ENCODE measurements at places on chromosomes 11 and 22.

- DNase-seq, result no peak
Observed at GRCh38 chr22:25852223-25852622, 110.2 kb downstream of the MYO18B start.

DNA sequence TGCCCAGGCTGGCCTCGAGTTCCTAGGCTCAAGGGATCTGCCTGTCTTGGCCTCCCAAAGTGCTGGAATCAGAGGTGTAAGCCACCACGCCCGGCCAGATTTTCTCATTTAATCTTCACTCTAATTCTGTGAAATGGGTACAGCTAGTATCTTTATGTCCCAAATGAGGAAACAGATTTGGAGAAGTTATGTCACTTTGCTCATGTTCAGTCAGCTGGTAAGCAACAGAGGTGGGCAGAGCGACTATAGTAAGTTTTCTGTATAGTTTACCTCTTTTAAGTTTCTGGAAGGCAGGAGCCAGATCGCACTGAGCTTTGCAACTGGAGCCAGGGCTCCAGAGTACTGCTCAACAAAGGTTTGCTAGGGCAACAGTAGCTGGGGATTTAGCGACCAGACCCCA is 33.2 kb downstream of the RCOR2 start:
- DNase-seq, result no peak

DNA sequence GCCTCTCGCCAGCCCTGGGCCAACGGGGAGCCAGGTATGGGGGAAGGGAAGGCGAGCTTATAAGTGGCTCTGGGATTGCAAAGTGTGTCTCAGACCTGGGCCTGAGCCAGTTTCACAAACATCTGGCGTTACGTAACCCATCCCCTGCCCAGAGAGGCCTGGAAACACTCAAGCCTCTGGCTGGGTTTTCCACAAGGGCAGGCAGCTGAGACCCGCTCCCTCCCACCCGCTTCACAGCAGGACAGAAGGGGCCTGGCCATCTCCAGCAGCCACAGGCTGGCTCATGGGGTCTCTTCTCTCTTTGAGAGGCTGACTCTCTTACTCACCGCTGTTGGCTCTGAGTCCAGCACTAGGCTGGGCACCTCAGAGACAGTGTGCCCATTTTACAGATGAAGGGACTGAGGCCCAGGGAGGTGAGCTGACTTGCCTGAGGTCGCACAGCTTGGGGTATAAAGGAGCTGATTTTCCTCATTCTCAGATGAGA is 44.5 kb downstream of the TRIOBP start:
- no peak for DNase-seq

- no peak for DNase-seq
Observed at GRCh38 chr22:33923033-33923432, 2.8 kb upstream of the LARGE1 start.

GRCh38 chr11:70740488-70740851 is 342.1 kb downstream of the CTTN start:
- DNase-seq, result no peak

DNA sequence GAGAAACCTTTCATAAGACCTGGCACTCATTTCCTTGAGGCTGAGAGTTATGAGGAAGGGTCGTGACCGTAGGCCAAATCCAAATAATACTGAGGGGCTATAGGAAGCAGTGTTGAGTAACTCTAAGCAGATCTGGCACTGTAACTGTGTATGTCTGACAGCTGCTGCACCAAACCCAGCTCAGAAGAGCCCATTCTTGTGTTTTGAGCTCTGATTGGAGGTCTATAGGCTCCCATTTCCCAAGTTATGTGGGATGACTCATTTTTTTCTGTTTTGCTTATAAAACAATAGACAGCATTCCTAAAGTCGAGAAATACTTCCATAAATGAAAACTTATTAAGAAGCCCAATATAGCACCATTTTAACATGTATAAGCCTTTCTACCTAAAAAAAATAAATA is 645.8 kb downstream of the DLG2 start:
- DNase-seq, result no peak

GRCh38 chr11:27465629-27466028 is 7.0 kb downstream of the LGR4 start:
- no peak for DNase-seq

GRCh38 chr11:66894141-66894540 is 37.3 kb downstream of the LRFN4 start:
- no peak for DNase-seq

DNA sequence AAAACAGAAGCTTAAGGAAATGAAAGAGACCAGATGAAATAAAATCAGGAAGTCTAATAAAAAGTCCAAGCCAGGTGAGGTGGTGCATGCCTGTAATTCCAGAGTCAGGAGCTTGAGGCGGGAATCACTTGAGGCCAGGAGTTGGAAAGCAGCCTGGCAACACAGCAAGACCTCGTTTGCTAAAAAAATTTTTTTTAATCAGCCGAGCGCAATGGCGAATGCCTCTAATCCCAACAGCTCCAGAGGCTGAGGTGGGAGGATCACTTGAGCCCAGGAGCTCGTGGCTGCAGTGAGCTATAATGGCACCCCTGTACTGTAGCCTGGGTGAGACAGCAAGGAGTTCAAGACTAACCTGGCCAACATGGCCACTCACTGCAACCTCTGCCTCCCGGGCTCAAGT is 8.0 kb downstream of the RAB6A start:
- DNase-seq, result no peak

DNA sequence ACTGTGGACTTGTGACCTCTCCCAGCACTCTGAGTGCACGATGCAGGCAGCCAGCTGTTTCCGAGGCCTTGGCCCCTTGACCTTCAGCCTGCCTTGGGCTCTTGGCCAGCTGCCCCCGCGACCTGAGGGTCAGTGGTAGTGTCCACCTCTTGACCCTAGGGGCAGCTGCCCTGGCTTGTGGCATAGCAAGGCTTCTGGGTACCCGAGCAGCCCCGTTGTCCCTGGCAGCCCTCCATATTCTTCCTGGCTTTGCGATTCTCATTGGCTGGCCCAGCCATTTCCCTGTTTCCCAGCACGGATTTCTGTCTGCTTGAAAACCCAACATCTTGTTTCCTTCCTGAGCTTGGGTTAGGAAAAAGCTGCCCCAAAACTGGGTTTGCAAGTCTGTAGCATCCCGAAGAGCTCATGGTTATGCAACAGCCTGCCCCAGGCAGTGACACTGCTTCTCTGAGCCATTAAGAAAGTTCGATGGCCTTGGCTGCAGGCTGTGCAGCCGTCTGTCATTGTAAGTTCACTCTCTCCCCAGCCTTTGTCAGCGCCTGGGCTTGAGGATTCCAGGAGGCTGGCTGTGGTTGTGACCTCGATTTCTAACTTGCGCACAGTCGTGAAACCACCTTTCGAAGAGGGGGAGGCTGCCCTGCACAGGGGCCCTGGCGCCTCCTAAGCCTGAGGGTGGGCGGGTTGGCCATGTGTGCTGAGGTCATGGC is 48.8 kb downstream of the FBLN1 start:
- no peak for DNase-seq

- DNase-seq, result no peak
Observed at GRCh38 chr11:36825251-36825650, 227.2 kb upstream of the RAG2 start.

All from hematopoietic multipotent progenitor cell treated with erythropoietin and hydrocortisone succinate and interleukin-3 and kit ligand, for 15 days (in vitro differentiated cells).